ENCODE measurements at places on chromosomes 13 and 19.

DNA sequence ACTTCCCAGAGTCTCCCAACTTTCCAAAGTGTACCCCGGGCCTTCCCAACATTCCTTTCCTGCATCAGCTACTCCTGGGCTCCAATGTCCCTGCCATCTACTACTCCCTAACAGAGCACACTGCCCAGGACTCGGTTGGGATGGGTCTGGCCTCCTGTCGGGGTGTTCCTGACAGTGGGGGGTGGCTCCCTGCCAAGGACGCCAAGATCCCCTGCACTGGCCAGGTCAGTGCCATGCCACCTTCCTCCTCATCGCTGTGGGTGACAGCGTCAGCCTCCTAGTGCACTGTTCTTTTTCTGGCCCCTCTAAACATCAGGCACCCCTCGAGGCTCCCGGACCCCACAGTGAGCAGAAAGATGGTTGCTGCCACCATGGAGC, 13.8 kb downstream of the EPS15L1 start:
- no peak for DNase-seq

DNA sequence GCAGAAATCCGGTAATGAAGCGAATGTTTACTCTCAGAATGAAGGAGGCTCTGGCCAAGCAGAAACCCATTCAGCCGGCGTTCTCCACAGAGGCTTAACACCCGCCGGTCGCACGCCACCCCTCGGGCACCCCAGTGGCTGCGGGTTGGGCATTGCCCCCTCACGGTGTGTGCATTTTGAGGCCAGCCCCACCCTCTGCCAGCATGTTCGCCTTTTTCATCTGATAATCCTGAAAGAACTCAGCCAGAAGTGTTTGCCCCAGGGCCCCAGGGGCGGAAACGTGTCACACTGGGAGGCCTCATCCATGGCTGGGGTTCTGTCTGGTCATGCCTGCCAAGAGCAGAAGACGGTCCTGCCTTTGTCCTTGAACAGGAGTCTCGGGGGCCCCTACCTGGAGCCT, 34.2 kb downstream of the COMP start:
- no peak for DNase-seq

GRCh38 chr19:58170860-58171259, 12.0 kb upstream of the ZNF274 start:
- no peak for DNase-seq

- peak; percentile 94 for DNase-seq
Observed at GRCh38 chr19:12791345-12792050, at the start of gene JUNB. Gene JUNB, plus strand, starts transcription at chr19:12791486. Its CDS starts 286 bp downstream, at chr19:12791772.

GRCh38 chr13:111521691-111522229, 201.3 kb downstream of the TEX29 start:
- DNase-seq, result no peak

DNA sequence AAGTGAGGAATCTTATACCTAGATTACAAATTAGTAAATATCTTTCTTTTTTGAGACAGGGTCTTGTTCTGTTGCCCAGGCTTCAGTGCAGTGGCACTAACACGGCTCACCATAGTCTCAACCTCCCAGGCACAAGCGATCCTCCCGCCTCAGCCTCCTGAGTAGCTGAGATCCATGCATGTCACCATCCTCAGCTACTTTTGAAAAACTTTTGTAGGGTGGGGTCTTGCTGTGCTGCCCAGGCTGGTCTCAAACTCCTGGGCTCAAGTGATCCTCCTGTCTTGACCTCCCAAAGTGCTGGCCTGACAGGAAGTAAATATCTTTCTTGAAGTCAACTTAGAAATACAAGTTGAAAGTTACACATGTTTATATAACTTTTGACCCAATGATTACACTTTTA, 20.0 kb upstream of the CEACAM20 start:
- no peak for DNase-seq

Data from KBM-7 (cell line).